ENCODE measurements at places on chromosomes 3 and 15.

DNA sequence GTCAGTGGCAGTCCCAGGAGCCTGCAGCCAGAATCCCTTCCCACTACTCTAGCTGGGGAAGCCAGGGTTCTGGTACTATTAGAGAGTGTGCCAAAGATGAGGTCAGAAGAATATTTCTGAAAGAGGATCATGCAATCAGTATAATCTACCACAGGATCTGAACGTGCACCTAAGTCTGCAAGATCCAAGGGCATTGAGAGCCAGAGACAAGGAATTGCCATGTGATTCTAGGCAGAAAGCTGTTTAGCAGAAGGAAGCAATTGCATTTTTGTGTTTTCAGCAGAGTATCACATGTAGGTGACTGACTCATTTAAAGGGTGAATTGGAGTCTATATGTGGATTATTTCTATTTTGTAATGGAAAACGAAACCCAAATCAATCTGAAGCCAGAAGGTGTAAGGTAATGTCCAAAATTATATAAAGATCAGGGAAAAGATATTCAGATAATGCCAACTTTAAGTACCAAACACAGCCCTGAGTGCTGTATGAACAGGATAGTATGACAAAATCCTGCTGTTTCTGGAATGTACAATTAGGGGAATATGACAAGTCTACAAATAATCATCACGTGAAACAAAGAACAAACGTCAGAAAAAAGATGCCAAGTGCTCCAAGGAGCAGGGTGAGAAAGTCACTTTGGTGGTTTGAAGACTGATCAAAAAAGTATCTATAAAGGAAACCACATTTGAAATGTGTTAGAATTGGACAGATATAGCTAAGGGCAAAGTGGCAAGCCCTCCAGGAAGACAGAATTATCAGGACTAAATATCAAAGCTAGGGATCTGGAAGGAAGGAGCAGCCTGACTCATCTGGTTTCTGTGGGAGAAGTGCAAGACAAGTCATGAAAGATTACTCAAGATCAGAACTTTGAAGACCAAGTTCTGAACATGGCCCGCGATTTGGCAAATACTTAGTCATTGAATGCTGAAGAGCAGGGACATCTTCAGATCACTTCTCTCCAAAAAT, 1036.6 kb downstream of the NTRK3 start:
- no peak for DNase-seq

DNA sequence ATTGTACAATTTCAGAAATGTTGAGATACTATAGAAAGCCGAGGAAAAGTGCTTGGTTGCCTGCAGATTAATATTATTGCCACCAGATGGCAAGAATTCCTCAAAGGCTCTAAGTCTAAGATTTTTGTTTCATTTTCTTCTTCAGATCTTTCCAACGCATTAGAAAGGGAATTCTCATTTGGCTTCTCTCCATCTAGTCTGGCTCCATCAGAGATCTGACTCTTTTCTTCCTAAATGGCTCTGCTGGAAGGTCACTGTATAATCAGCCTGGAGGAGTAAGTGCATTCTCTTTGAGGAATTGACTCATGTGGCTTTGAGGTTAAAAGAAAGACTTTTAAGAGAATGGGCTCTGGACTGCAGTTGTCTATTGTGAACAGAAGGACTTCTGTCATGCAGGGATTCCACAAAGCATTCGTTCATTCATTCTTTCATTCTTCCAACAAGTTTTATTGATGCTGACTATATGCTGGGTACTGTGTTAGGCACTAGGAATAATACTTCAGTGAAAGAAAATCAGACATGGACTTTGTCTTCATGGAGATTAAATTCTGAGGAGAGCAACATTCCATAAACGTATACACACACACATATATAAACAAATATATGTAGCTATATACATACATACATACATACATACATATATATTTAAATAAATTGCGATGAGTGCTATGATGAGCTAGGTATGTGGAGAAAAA, 55.3 kb downstream of the SLC28A2 start:
- peak; percentile 13 for DNase-seq

DNA sequence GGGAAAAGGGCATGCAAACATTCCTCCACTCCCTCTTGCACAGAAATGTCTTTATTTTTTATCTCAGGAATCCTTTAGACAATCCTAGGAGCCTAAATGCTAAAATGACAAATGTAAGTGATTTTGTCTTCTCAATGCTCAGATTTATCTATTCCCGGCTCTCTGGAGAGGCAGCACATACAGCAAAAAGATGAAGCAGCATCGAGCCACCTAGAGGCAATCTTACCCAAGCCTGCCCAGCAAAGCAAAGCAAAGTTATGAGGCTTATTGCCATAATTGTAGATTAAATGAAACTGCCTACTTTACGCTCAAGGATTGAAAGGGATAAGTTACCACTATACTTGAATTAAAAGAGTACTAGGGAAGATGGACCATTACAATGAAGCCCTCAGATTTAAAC, 750.4 kb upstream of the NR2F2 start:
- DNase-seq: no peak

DNA sequence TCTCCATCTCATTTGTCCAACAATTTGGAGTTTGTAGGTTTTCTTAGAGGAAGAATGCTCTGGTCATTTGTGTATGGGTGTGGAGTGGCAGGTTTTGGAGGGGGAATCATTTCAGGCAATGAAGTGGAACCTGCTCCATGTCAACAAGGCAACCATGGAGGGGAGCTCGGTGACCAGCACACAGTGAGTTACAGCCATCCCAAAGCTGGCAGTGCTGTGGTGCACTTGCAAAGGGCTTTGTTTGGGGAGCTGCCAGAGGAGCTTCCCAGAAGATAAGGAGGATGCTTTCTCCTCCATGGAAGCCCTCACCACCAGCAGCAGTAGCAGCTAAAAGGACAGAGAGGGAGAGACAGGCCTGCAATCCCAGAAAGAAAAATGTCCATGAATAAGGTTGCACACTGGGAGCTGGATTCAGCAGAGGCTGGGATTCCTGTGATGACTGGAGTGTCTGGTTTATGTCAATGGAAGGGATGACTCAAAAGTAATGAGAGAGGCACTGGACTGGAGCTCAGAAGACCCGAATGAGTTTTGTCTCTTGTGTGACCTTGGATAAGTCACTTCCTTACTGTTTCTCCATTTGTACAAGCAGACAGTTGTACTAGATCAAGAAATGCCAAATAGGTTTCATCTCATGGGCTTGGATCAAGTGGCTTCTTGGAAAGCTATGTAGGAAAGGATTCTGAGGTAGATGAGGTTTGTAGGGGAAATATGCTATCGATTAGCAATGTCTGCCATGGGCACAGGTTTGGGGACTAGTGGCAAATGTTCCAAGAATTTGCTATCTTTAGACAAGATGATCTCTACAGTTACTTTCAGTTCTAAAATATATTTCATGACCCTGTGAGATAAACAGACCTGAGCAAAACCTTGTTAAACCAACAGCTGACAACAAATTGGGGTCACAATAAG, 27.2 kb upstream of the UBE2Q2 start:
- no peak for DNase-seq

DNA sequence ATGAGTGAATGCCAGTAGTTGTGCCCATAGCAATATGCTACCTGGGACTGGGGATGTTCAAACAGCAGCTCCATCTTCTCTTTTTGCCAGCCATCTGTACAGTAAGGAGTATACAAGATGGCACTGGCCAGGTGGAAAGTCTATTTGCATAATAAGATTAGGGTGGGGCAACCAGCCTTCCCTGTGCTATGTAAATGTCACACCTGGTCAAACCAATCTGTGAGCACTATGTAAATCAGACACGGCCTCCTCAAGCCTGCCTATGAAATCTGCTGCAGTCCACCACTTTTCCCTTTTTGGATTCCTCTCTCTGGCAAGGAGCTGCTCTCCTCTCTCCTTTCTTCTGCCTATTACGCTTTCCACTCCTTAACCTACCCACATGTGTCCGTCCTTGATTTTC, 53.0 kb downstream of the C3orf80 start:
- no peak for DNase-seq

GRCh38 chr3:39937315-39937714, 127.9 kb downstream of the MYRIP start:
- no peak for DNase-seq

Measured in CD4-positive, alpha-beta T cell treated with Interleukin-12 subunit alpha and Interleukin-12 subunit beta, for 1 hour (primary cell).